Activated T-cell treated with anti-CD3 and anti-CD28 coated beads, Interleukin-2, amount 50 U/mL, for 4 hours (primary cell): ENCODE measurements at places on chromosomes 12 and 14. TPM values are rescaled to one million over a fixed set of nuclear protein-coding genes. Genes with fewer than 3 reads are reported as not detected.
A peak's percentile ranks its signal among the peaks of the same experiment; 100 is the strongest.

The DERA gene
- 6.8 TPM for total RNA-seq

The INSM2 gene
- total RNA-seq, result not detected

The ZFC3H1 gene
- total RNA-seq, result 28.6 TPM

The RIPK3 gene
- total RNA-seq, result 6.2 TPM

The CLEC1B gene
- total RNA-seq, result not detected

The FOXM1 gene
- 9.1 TPM for total RNA-seq

The BCL11B gene
- total RNA-seq, result 62.4 TPM

The ANKRD33 gene
- total RNA-seq, result not detected

The SYCP3 gene
- total RNA-seq, result 0.43 TPM

The ARHGAP9 gene
- 54.5 TPM for total RNA-seq

The PIWIL1 gene
- total RNA-seq, result not detected

The OR6C2 gene
- total RNA-seq, result not detected

The KRT2 gene
- not detected for total RNA-seq

The POTEG gene
- total RNA-seq, result not detected

DNA sequence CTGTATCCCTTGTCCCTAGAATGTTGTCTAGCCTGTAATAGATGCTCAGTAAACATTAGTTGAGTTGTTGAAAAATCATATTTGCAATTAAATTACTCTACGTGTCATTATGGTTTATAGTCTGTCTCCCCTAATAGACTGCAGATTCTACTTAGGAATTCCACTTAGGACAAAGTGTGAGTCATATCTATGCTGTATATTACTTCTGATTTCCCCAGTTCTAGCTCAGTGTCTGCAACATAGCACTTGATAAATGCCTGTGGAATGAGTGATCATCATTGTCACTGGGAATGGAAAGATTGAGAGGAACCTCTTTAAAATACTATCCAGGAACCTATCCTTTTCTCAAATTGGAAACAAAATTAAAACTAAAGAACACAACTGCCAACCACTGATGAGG, 99.3 kb downstream of the TBX5 start:
- DNase-seq, result no peak

DNA sequence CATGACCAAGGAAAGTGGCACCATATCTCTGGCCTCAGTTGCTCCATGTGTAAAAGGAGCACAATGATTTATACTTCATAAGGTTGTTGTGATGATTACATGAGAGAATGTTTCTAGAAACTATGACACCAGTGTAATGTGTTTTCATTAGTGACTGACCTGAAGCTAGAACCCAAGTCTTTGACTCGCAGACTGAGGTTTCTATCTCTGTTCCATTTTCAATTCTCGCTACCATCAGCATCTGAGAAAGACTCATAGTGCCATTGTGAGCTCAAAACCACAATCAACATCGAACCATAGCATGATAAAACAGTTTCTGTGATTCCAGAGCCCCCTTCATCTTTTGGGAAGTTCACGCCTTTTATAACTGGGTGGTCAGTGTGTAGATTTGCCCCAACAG, 53.8 kb downstream of the STAB2 start:
- no peak for DNase-seq

DNA sequence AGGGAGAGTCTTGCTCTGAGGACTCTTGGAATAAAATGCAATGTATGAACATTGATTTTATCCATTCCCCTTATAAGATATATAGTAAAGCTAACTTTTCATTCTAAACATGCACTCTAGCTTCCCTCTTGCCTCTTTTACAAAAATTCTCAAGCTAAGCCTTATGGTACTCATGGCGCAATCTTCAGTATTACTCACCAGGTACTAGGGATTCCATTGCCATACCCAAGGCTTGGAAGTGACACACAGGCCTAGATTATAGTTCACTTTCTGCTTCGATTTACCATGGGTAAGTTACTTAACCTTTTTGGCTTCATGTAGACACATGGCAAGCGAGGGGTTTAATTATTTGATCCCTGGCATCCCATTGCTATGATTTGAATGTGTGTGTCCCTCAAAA, 331.5 kb downstream of the LRIG3 start:
- DNase-seq, result no peak

GRCh38 chr14:49160983-49161382, 425.2 kb downstream of the RPS29 start:
- no peak for DNase-seq

- DNase-seq, result no peak
Measured at GRCh38 chr12:1630133-1630826, 1.2 kb downstream of the WNT5B start.

DNA sequence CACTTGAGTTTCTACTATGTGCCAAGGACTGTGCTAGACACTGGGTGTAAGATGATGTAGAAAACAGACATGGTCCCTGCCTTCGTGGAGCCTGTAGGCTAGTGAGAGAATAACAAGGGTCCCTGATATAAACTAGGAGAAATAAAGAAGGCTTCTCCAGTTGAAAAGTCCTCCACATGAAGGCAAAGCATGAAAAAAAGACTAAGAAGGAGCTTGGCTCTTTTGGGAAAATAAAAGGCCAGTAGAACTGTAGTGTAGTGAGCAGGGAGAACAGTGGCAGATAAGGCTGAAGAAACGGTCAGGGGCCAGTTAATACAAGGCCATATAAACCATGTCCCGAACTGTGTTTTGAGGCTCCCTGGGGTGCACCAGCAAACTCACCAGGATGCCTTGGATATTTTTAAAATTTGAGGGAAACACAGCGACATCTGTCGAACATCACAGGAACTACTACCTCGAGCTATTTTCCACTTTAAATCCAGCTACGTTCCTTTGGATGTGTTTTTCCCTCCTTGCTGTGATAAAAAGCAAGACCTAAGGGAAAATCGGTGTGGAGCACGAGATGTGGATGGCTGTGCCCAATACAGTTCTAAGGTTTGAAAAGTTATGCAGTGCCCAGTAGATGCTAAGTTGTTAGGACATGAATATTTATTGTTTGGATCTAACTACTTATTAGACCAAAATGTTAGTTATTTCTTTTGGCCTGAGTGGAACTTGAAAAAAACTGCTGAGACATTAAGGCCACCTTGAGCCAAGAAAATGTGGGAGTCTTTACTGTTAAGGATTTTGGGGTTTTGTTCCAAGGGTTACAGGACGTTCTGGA, 8.5 kb upstream of the CFL2 start:
- DNase-seq, result peak; percentile 20

GRCh38 chr12:51630256-51630880, 39.3 kb downstream of the SCN8A start:
- DNase-seq, result no peak

DNA sequence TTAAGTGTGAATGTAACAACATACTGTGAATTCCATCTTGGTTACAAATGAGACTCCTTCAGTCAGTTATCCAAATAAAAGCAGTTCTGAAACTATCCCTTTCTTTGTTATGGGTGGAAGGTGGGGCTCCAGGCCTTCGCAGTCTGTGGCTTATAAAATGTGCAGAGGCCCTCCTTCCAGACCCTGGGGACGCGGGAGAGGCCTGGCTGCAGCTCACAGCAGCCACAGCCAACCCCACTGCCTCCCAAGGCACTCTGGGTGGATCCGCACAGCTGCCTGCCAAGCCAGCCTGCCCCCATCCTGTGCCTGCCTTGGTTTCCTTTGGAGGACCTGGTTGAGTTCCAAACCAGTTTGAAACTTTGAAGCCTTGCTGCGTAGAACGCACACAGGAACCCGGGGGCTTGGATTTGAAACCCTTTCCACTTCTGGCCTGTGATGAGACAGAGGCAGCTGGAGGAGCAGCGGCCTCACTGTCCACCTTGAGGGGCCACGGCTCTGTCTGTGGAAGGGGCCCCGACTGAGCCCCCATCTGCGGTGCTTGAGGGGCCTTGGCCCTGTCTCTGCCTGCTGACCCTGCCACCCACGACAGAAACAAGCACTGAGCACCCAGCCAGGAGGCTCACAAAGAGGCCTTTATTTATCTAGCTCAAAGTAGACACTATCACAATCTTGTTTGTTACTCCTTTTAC, 30.4 kb downstream of the CCNK start:
- DNase-seq, result no peak

DNA sequence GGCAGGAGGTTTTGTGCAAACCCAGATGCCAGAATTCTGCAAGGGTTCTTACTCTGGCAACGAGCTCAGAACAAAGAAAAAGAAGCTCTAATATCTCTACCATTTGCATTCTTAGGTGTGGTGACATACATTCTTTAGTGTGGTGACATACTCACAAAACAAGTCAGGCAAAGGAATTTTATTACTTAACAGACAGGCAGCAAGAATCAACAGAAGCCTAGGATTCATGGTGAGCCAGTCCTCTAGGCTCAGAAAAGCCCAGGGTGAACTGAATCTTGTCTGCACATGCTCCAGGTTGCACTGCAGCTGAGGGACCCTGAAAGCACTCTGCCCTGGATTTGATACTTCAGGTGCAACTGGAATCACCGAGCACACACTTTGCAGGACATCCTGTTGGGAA, 122.4 kb upstream of the PTPRQ start:
- no peak for DNase-seq

DNA sequence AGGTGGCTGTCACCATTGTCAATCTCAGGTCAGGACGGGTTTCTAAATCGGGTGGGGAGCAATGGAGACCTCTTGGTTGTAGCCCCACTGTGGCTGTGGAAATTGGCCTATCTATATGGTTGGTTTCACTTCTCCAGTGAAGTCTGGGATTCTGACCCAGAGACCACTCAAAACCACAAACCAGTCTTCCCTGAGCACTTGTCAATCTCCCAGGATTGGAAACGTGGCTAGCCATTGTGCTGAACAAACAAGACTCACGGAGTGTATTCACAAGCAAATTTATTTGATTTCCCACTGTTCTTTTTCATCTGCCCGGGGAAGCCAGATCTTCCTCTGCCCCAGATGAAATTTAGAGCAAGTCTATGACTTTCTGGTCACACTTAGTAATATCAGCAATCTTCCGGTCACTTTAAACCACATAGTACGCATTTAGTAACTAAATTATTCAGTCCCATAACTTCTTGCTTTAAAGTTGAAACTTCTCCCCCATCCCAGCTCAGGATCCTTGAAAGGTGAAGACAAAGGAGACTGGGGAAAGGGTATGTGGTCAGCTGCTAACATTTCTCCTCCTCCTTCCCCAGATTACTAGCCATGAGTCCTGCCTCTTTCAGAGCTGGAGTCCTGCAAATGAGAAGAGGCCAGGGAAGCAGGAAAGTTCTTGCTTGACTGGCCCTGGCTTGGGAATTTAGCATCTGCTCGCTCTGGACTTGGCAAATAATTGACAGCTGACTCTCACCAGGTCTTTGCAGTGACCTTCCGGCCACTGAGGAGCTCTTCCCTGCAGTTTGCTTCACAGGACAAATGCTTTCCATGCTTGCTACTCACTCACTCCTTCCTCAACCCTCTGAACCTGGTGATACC, 123.2 kb upstream of the MAX start:
- DNase-seq, result no peak
